Activated CD4-positive, alpha-beta T cell treated with anti-CD3 and anti-CD28 coated beads for 48 hours (primary cell): ENCODE measurements at places on chromosomes 11 and 22.
A peak's percentile ranks its signal among the peaks of the same experiment; 100 is the strongest.

- DNase-seq = peak; percentile 20
Observed at GRCh38 chr11:128890543-128891368, at the start of gene KCNJ5. Gene KCNJ5, plus strand, starts transcription at chr11:128891356. Its CDS starts 19,918 bp downstream, at chr11:128911274.

DNA sequence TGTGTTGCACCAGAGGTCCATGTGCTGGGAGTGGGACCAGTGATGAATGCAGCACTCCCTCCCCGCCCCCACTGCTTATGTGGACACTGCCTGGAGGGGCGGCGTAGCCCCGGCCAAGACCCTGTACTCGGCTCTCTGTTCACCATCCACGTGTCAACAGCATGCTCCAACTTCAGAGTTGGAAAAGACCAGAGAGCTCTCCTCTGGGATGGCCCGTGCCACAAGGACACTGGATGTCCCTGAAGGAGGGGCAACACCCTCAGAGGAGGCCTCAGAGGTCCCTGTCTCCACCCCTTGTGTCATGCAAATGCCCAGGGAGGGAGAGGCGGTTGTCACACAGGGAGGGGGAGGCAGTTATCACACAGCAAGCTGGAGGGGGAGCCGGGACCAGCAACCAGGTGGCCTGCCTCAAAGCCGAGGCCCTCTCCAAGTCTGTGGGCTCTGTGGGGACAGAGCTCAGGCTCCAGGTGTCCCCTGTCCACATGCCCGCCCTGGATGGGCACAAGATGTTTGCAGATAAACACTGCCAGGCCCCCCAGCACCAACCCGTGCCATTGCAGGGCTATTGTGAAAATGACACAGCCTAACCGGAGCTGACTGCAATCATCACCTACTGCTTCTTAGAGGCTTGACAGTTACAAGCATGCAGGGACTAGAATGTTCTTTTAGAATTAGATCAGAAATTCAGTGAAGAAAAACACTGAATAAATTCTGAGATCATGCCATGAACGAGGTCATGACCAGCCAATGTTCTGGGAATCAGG is 121.1 kb downstream of the PHF21B start:
- DNase-seq = no peak

DNA sequence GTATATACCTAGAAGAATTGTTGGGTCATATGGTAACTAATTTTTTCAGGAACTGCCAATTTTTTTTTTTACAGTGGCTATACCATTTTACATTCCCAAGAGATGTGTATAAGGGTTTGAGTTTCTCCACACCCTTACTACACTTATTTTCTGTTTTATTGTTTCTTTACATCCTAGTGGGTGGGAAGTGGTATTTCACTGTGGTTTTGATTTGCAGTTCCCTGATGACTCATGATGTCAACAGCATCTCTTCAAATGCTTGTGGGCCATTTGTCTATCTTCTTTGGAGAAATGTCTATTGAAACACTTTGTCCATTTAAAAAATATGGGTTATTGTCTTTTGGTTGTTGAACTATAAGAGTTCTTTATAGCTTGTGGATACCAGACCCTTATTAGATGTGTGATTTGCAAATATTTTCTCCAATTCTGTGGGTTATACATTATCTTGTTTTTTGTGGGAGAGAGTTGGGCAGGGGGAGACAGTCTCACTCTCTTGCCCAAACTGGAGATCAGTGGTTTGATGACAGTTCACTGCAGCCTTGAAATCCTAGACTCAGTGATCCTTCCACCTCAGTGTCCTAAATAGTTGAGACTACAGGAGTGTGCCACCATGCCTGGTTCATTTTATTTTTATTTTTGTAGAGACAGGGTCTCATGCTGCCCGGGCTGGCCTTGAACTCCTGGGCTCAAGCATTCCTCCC is 30.3 kb upstream of the PISD start:
- no peak for DNase-seq

DNA sequence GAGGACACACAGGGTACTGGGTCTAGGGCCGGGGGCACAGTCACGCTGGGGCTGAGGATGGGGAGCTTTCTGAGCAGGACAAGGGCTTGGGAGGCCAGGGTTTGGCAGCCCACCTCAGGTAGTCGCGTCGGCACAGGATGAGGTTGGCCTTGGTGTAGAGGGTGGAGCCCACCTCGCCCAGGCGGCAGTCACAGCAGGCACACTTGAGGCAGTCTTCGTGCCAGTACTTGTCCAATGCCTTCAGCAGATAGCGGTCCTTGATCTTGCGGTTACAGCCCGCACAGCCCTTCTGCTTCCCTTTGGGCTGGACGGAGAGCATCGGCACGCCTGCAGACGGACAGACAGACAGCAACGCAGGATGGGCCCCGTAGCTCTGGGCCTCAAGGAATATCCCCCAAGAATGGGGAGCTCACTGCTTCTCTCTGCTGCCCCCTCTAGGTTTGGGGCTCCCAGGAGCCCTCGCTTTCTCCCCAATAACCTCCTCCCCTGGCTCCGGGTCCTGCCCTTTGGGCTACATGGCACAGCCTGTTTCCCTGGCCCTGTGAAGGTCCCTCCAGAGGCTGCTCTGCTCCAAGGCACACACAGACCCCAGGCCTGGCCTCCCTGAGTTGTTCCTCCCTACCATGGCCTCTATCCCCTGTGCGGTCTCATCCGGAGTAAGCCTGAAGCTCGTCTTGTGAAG is 33.4 kb downstream of the LMO1 start:
- DNase-seq = no peak

GRCh38 chr11:44743959-44744557 is 17.3 kb downstream of the TSPAN18 start:
- no peak for DNase-seq

GRCh38 chr11:65692367-65692766 is 19.7 kb upstream of the KAT5 start:
- DNase-seq = no peak

DNA sequence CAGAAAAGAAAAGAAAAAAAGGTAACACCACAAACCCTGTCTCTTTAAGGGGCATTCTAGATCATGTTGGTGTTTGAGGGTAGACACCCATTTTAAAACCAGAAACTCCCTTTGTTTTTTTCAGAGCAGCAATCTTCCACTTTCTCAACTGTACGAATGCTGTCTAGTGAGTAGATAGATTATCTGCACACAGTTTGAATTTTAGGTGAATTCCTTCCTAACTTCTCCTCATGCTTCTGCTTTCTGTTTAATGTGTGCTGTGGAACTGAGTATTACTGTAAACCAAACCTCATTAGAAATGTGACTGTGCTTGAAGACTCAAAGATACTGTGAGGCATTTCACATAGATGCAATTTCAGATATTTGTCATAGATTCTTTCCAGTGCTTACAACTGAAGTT is 102.4 kb downstream of the PRMT3 start:
- DNase-seq = no peak

GRCh38 chr11:134725716-134726639 is 313.9 kb upstream of the B3GAT1 start:
- no peak for DNase-seq

DNA sequence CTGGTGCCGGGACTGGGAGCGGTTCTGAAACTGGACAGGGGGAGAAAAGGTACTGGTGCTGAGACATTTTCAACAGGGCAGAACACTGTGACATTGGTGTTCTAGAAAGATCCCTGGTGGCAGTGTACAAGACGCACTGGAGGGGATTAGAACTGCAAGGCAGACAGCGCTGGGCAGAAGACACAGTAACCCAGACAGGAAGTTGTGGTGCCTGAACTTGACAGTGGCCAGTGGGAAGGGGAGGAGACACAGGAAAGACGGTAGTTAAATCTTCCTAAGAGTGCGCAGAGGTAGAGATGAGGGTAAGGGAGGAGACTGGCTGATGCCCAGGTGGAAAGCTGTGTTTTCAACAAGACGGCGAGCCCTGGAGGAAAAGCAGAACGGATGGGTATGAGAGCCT is 24.5 kb downstream of the FAM227A start:
- DNase-seq = no peak

DNA sequence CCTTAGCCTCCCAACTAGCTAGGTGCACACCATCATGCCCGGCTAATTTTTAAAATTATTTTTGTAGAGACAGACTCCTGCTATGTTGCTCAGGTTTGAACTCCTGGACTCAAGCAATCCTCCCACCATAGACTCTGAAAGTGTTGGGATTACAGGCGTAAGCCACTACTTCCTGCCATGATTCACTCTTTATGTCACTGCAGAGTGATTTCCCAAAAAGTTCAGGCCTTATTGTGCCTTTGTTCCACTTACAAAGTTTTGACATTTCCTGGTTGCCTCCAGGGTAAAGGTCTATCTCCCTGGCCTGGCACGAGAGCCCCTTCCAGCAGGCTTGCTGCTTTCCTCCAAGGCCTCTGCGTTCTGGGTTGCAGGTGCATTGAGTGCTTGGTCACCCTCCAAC is 44.6 kb upstream of the RIC3 start:
- no peak for DNase-seq

DNA sequence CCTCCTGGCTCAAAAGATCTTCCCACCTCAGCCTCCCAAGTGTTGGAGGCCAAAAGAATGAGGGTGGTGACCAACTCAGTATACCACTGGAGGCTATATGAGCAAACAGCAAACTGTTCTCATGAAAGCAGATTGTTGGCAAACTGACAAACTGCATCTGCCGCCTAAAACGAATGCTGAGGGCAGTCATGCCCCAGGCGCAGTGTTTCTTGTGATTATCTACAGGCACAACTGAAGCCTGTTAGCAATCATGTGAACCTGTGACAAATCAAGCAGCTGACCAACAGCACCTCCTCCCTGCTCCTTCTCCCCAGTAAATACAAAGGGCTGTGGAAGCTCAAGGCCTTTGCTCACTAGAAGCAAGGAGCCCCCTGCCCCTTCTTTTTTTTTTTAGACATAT is 47.8 kb downstream of the BTBD10 start:
- no peak for DNase-seq

DNA sequence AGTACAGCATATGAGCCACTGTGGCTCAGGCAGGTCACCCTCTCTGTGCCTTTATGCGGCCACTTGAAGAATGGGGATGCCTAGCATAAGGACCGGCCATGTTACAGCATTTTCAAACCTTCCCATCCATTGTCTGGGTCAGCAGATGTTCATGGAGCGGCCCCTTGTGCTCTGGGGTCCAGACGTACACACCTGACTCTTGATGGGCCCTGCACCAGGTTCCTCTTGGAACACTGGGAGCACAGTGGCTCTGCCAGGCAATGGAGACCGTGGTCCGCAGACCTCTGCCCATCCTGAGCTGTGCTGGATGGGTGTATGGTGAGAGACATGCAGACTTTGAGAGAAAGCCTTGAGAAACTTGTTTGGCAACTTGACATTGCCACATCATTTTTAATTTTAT is 9.8 kb downstream of the PRDM11 start:
- no peak for DNase-seq

- no peak for DNase-seq
Observed at GRCh38 chr11:1437500-1437899, 47.8 kb downstream of the BRSK2 start.

GRCh38 chr11:40306938-40307548 is 1152.4 kb downstream of the LRRC4C start:
- no peak for DNase-seq

GRCh38 chr11:5736396-5736795 is at the start of gene OR56B1:
Gene OR56B1, plus strand, starts transcription at chr11:5736448. Its CDS starts 69 bp downstream, at chr11:5736517.
- no peak for DNase-seq

DNA sequence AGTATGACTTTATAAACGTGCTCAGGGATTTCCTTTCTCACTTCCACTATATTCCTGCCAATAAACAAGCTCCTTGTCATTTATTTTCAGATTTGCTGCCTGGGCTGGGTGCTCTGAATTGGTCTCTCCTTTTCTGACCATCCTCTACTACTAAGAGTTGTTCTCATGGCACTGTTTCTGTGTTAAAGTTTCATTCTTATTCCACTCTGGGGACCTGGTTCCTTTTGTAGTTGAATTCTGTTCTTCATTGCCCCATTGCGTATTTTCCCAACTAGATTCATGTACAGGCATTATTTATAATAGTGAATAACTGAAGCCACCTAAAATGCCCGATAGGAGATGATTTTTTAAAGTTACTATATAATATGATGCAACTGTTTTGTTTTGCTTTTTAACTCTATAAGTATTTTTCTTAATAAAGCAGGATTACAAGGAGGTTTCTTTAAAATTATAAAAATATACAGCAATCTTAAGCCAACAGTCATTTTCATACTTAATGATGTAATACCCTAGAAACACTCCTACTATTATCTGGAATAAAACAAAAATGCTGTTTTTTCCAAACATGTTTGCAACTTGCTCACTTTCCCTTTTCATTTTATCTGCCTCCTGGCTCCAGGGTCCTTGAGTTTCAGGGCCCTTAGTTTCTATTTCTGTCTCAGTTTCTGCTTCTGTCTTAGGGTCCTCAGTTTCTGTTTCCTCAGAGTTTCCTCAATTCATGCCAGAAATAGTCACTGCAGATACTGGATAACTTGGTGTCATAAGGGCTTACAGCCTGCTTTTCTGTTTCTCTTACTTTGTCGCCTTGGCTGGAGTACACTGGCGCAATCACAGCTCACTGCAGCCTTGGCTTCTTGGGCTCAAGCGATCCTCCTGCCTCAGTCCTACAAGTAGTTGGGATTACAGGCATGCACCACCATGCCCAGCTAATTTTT is 9.8 kb upstream of the FUT4 start:
- no peak for DNase-seq

GRCh38 chr11:15613251-15613650 is 498.5 kb downstream of the INSC start:
- no peak for DNase-seq

- no peak for DNase-seq
Observed at GRCh38 chr11:6841694-6842093, 3.8 kb upstream of the OR10A5 start.

DNA sequence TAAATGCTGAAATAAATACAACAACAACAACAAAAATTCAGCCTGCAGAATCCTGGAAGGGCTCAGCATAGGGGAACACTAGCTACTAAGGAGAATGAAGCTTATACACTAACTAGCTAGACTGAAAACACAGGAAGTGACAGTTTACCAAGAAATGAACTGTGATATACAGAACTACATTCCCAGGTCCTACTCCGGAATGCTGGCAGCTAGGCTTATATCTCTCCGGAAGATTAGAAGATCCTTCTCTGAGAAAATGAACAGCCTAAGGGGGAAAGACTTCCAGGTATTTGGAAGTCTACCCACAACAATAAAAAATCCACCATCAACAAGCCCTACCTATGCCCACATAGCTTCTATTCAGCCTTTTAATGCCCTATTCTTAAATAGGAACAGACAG is 31.0 kb downstream of the CCDC34 start:
- no peak for DNase-seq

GRCh38 chr22:47561115-47561675 is 798.7 kb downstream of the TBC1D22A start:
- no peak for DNase-seq
